ENCODE measurements at places on chromosomes 4 and X.

- no peak for DNase-seq
Observed at GRCh38 chrX:9873360-9873759, 87.1 kb downstream of the SHROOM2 start.

GRCh38 chrX:13598877-13599276, 29.5 kb downstream of the EGFL6 start:
- no peak for DNase-seq

DNA sequence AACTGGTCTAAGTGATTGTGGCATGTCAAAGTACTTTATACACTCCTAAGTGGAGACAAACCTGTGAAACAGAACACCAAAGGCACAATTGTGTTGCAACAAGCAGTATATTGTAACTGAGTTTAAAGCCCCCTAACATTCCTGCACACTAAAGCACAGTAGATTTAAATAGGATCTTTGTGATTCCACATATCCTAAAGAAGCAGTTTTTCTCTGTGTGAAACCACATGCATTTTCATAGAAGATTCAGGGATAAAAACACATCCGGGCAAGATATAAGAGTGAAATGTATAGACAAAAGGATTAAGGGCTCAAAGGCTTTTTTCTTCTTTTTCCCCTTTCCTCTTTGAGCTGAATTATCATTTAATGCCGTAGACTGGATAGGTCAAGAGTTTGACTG, 82.2 kb downstream of the ANK2 start:
- no peak for DNase-seq

DNA sequence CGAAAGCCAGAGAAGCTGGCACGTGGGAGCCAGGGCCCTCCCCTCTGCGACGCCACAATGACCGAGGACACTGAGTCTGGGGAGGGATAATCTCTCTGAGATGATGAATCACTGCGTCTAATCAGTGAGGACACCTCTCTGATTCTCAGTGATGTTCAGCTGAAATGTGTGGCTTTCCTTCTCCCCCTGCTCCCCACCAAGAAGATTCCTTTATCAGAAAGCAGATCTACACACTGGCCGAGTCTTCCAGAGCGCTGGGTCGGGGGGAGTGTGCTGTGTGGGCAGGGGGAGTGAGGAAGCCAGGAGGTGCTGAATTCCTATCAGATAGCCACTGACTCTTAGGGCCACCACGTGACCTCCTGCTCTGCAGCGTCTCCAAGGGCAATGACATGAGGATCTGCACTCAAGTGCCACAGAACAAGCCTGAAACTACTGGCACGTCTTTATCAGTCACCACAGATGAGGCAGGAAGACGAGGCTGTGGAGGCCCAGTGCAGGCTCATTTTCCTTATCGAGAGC, 89.2 kb downstream of the GATB start:
- no peak for DNase-seq

GRCh38 chr4:180449395-180449956, 1793.7 kb upstream of the TENM3 start:
- DNase-seq: no peak
